ENCODE measurements at places on chromosomes 11 and 22.

GRCh38 chr22:40898850-40899357 lies 37.0 kb upstream of the DNAJB7 start:
- peak; percentile 40 for DNase-seq

DNA sequence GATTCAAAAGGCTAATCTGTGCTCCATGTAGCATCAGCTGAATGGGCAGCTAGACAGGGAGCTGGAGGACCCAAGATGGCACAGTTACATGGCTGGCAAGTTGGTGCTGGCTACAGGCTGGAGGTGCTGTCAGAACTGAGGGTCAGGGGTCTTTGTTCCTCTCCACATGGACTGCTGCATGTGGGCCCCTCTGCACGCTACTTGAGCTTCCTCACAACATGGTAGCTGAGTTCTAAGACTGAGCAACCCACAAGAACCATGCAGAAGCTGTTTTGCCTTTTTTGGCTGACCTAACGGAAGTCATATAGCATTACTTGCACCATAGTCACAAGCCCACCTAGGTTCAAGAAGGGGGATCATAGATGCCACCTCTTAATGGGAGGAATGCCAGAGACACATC lies 196.1 kb downstream of the GRIK4 start:
- no peak for DNase-seq

- peak; percentile 39 for DNase-seq
Observed at GRCh38 chr22:19666673-19667593, 47.4 kb upstream of the SEPTIN5 start.

- DNase-seq = no peak
Observed at GRCh38 chr11:72556433-72556832, 117.8 kb downstream of the PDE2A start.

GRCh38 chr11:133413703-133414102 lies 118.6 kb downstream of the OPCML start:
- no peak for DNase-seq

GRCh38 chr11:47523490-47524225 lies 29.3 kb downstream of the CELF1 start:
- DNase-seq = peak; percentile 54

GRCh38 chr11:2728663-2729332 lies 29.0 kb upstream of the KCNQ1OT1 start:
- no peak for DNase-seq

GRCh38 chr22:41576877-41577276 lies 12.8 kb downstream of the PMM1 start:
- peak; percentile 66 for DNase-seq

GRCh38 chr11:7348432-7349304 lies 97.0 kb downstream of the SYT9 start:
- DNase-seq = no peak

GRCh38 chr11:64744544-64745188 lies 724 bp upstream of the RASGRP2 start:
- peak; percentile 52 for DNase-seq

DNA sequence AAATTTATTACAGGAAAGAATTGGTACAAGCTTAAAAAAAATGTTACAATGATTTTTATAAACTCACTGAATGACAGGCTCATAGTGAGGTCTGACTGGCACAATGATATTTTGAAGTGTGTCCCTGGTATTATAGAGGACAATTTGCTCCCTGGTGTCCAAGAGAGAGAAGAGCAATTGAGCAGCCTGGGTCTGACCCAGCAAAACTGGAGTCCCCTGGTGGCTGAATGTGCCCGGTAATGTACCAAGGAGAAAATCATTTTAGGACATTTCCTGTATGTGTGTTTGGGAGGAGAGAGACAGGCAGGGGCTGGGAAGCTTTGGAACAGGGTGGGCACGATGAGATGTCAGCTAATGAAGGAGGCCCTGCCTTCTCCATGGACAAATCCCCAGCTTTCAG lies 125.3 kb downstream of the APOL5 start:
- peak; percentile 27 for DNase-seq

- peak; percentile 34 for DNase-seq
Observed at GRCh38 chr11:111707039-111707690, 59.0 kb downstream of the PPP2R1B start.

GRCh38 chr11:105177658-105178057 lies 38.1 kb upstream of the CARD18 start:
- DNase-seq = peak; percentile 42

DNA sequence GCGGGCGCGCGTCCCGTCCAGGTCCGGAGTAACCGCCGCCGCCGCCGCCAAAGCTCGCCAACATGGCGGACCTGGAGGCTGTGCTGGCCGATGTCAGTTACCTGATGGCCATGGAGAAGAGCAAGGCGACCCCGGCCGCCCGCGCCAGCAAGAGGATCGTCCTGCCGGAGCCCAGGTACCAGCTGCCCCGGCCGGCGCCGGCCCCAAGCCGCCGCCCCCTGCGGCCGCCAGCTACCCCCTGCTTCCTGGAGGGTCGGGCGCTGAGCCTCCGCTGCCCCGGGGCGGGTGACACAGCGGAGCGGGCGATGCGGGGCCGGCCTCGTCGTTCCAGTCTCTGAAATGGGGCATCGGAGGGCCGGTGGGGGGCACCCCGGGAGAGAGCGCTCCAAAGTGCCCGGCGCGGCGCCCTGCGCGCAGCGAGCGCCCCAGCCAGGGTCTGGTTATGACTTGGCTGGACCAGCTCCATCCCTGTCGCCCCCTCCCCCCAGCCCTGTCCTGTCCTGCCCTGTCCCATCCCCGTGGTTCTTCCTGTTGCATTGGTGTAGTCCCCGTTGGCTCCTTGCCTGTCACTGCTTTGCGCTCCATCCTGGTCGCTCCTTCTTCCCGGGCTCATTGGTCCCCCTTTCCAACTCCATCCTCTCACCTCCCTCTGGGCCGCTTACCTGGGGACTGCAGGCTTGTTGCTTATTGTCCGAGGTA lies 653 bp downstream of the GRK3 start:
- DNase-seq = peak; percentile 44

DNA sequence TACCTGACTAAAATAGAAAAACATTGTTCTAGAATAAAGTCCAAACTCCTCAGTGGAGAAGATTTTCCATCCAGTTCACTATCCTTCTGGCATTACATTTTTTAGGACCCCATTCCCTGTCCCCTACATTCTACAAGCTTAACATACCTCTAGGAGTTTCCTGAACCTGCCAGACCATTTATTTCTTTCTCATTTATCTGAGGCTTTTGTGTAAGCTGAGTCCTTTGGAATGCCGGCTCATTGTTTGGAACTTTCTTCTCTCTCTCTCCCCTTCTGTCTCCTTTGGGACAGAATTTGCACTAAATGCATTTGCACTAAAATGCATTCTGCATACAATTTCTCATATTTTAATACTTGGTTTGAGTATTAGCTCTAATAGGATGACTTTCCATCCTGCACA lies 393.0 kb upstream of the ANO3 start:
- no peak for DNase-seq

- no peak for DNase-seq
Observed at GRCh38 chr11:111684251-111684650, 81.9 kb downstream of the PPP2R1B start.

DNA sequence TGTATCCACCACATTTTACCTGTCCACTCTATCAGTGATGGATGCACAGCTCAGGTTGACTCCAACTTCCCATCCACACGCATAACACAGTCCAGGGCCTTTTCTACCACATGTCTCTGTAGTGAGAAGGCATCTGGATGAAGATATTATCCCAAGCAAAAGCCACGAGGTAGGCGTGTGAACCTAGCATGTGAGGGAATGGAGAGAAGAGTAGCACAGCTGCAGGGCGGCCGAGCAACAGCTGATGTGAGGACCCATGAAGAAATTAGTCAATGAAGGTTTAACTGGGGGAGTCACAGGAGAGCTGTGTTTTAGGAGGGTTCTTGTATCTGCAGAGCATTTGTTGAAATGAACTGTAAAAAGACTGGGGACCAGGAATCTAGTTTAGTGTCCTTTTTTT lies 144.6 kb upstream of the PITPNB start:
- DNase-seq = no peak

DNA sequence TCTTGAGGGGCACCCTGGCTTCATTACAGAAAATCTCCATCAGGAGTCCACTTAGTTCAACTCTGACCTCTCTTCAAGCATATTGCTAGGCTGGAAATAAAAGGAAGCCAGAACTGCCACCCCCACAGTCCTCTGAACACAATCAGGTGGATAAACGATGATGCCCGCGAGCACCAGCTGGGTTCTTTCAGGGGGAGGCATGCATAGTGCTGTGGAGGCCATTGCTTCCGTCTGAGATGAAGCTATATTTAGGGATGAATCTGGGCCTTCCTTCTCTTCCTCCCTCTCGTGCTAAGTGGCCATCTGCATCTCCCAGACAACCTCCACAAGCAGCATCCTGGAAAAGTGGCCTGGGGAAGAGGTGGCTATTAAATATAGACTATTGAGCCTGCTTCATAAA lies 3.9 kb upstream of the MICAL2 start:
- no peak for DNase-seq

- no peak for DNase-seq
Observed at GRCh38 chr22:42560781-42561180, 7.0 kb downstream of the SERHL2 start.

GRCh38 chr11:73177380-73177777 lies 35.3 kb upstream of the FCHSD2 start:
- no peak for DNase-seq

GRCh38 chr22:22156716-22157347 lies 87.8 kb upstream of the VPREB1 start:
- peak; percentile 67 for DNase-seq

- peak; percentile 52 for DNase-seq
Observed at GRCh38 chr22:45164270-45165088, 754 bp downstream of the NUP50 start.

GRCh38 chr22:17258788-17259148 lies 39.5 kb upstream of the ADA2 start:
- no peak for DNase-seq

DNA sequence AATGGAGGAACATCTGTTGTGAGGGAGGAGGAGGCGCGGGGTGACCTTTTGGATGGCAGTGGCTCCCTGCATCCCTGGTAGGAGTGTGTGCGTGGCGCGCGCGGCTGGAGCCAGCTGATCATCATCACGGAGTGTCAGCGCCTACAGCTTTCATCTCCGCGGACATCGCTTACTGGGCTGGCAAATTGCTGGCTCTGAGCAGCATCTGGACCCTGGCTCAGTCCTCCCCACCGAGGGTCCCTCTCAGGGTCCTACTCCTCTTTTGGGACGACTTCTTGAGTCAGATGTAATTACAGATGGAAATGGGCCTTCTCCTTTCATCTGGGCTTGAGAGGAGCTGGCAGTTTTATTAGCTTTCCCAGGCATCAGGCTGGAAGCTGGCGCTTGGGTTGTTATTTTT lies 85.3 kb downstream of the CACNA1I start:
- DNase-seq = no peak

- no peak for DNase-seq
Observed at GRCh38 chr11:122031813-122032212, 84.2 kb downstream of the BLID start.

- peak; percentile 72 for DNase-seq
Observed at GRCh38 chr11:36500315-36500721, 9.8 kb downstream of the TRAF6 start.

DNA sequence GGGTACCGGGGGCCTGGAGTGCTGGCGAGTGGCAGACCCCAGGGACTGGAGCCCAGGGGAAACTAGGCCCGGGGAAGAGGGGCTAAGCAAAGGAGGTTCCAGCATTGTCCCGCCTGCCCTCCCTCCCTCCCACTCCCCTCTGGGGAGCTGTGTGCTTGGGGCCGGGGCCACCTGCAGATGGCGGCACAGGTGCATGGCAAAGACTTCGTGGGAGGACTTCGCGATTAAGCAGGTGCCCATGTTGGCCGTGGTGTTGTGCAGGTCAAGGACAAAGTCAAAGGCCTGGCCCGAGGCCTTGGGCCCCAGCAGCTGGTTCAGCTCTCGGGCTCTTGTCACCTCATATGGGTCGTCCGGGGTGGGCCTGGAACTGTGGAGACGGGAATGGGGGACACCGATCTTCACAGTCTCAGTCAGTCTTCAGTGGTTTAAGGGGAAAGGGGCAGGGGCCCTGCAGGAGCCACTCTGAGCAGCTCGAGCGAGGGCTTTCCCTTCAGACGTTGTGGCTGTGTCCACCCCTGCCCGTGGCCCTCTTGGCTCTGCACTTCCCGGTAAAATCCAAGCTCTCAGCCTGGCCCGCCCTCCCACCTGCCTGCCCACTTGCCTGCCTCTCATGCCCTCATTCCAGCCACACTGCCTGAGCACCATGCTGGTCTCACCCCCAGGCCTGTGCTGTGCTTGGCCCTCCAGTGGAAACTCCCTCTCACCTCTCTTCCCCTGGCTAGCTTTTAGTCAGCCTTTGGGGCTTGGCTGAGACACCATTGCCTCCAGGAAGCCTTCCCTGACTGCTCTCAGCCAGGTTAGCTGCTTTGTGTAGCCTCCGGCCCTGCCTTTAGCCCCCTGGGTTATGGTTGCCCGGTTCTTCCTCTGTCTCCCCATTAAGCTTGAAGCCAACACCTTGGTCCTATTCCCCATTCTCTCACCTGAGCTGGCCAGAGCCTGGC lies 4.7 kb downstream of the ACY3 start:
- no peak for DNase-seq

DNA sequence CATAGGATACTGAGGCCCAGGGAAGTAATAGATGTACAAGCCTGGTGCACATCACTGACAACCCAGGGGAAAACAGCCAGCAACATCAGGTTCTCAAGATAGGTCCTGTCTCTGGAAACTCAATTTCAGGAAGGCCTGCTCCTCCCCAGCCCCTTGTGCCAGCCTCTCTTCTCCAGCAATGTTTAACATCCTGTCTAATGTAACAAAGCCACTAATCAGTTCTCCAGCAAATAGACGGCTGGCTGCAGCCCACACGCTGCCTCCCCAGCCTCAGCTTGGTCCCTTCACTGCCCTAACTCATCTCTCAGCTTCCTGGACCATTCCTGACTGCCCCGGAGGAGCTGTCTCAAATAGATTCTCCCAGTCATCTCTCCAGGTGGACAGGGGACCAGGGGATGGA lies 37.8 kb downstream of the RPL27A start:
- DNase-seq = no peak

DNA sequence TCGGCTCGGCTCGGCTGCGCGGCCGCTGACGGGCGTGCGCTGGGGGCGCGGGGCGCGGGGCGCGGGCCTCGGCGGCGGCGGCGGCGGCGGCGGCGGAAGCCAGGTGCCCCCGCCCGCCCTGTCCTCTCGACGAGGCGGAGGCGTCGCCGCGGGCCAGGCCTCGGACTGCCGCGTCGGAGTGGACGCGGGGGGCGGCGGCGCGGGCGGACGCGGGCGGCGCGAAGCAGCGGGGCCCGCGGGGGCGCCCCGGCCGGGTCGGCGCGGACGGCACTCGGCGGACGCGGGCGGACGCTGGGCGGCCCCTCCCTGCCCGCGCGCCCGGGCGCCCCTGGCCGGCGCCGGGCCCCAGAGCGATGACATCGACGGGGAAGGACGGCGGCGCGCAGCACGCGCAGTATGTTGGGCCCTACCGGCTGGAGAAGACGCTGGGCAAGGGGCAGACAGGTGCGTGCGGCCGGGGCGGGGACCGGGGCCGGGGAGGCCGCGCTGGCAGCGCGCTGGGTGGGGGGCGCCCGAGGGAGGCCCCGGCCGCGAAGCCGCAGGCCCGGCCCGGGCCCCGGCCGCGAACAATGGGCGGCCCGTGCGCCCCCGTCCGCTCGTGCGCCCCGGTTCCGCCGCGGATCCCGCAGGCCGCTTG lies at the start of gene BRSK2:
Gene BRSK2, plus strand, starts transcription at position 3 of the 637 bp plus-strand sequence. Its CDS starts 351 bp downstream, at position 354.
- DNase-seq = no peak

Data from AG08396 (cell line).